Stimulated activated CD8-positive, alpha-beta memory T cell treated with anti-CD3 and anti-CD28 coated beads, Interleukin-4, amount 100 ng/mL, for 24 hours (primary cell): ENCODE measurements at places on chromosomes 3 and 15.

- no peak for DNase-seq
Observed at GRCh38 chr15:51234176-51234927, 104.0 kb downstream of the CYP19A1 start.

DNA sequence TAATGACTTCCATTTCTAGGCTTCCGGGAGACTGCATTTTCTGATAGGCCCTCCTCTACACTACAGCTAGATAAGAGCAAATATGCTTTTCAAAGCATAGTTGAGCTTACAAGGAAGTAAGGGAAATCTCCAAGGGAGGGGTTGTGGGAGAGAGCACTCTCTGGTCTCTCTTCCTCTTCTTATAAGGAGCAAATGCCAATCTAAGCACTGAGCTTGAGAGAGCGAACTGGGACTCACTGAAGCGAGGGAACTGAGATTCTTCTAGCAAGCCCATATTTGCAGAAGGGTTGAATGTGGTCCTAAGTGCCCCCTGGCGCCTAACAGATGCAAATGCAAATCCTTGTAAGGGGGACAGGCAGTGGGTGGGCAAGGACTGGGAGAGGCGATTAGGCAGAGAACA, 164.8 kb downstream of the ERC2 start:
- no peak for DNase-seq

DNA sequence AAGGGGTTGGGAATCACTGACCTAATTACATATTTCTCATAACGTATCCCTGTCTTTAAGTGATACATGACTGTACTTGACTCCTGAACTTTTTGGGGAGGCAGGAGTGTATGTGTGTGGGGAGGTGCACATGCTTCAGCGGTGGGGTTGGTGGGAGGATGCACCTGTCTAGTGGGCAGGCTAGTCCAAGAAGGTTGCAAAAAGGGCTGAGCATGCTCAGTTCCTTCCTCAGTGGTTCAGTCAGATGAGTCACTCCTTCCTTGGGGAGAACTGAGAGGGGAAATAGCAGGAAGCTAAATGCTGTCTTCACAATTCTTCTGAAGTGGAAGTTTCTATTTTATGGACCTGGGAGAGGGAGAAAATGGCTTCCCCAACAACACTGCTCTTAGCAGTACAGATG, 24.6 kb upstream of the AP4E1 start:
- DNase-seq = no peak

DNA sequence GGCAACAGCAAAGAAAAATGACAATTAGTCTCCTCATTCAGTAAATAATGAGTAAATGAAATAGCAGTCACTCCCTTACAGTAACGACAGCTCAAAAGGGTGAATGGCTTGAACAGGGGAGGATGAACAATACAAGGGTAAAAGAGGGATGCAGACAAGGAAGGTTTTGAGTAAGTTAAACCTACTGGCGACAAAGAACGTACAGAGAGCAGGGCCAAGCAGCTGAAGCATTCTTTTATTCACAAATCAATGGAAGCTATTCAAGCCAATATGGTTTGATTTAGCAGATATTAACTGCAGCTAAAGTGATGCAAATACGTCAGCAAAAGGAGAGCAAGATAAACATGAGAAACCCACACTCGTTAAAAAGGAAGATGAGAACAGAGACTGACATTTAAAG, 90.7 kb upstream of the ICE2 start:
- no peak for DNase-seq

GRCh38 chr3:73513260-73513659, 111.5 kb downstream of the PDZRN3 start:
- DNase-seq = no peak

GRCh38 chr15:83306561-83306960, 22.1 kb upstream of the BNC1 start:
- DNase-seq = no peak

GRCh38 chr15:79243723-79244122, 38.8 kb upstream of the ANKRD34C start:
- DNase-seq = no peak

- no peak for DNase-seq
Observed at GRCh38 chr15:42608752-42609488, 33.5 kb downstream of the STARD9 start.

GRCh38 chr3:28101705-28102104, 139.7 kb upstream of the CMC1 start:
- no peak for DNase-seq

DNA sequence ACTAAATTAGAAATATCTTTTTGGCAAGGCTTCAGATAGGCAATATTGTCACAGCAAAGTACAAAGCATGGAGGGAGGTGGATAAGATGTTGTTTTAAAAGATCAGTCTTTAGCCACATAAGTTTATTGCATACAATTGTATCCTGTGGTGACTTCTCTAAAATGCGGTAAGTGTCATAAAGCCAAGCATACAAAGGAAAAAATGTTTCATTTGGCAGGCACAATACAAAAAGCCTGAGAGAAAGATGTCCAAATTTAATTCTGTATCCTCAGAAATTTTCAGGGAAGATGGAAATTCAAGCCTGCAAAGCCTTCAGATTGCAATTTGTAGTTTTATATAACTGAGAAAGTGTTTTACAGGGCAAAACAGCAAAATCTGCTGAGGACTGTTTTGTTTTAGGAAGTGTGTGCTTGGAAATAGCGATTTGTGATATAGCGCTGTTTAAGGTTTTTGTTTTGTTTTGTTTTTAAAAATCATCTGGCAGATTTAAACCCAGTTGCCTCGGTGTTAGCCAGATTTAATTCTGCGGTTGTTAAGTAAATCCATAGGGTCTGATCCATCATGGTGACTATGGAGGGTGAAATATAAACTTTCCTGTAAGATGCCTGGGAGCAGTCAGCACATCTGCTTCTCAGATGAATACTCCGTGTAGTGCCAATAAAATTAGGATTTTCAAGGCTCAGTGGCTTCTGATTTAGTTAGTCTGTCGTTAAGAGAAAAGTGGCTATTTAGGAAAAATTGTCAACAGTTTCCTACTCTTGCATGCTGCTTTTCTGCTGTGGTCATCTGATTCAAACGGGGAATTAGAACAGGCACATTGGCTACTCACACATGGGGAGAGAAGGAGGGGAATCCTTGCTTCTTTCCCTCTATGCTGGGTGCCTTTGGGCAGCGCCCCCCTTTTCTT, 8.0 kb downstream of the KAT2B start:
- DNase-seq = no peak

- DNase-seq = no peak
Observed at GRCh38 chr3:142779591-142779990, 55.8 kb downstream of the TRPC1 start.

DNA sequence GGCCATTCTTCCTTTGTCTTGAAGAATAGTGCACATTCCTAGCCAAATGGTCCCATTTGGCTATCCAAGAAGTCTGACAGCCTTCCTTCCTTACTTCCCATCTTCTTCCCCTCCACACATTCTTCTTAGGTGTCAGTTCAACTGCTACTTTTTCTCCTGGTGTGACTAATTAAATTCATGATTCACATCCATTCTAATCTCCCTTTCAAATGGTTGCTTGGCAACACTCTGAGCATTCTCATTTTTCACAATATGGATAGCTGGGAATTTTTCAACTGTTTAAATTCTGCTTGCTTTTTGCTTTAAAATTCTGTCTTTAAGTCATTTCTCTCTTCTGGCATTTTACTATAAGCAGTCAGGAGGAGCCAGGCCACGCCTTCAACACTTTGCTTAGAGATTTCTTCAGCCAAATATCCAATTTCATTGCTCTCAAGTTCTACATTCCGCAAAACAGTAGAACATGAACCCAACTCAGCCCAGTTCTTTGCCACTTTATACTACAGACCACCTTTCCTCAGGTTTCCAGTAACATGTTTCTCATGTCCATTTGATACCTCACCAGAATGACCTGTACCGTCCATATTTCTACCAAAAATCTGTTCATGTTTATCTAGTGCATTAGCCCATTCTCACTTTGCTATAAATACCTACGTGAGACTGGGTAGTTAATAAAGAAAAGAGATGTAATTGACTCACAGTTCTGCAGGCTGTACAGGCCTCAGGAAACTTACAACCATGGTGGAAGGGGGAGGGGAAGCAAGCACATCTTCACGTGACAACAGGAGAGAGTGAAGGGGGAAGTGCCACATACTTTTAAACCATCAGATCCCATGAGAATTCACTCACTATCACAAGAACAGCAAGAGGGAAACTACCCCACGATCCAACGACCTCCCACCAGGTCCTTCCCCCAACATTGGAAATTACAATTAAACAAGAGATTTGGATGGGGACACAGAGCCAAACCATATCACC, 31.9 kb upstream of the MCF2L2 start:
- DNase-seq = no peak

DNA sequence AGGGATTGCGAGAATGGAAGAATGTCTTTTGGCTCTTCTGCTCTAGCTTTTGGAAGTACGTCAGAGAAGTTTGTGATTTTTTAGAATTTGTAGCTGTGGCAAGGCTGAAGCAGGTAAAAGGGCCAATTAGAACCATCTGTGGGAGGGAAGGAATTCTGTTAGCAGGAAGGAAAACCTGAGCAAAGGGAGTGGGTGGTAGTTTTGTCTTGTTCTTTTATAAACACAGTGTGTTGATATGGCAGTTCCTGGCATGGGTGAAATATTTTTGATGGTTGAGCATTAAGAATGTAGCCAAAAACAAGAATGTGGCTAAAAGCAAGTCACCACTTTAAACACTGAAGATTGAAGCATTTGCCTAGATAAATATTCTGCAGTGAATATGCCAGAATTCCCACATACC, 23.8 kb downstream of the DAG1 start:
- DNase-seq = no peak

DNA sequence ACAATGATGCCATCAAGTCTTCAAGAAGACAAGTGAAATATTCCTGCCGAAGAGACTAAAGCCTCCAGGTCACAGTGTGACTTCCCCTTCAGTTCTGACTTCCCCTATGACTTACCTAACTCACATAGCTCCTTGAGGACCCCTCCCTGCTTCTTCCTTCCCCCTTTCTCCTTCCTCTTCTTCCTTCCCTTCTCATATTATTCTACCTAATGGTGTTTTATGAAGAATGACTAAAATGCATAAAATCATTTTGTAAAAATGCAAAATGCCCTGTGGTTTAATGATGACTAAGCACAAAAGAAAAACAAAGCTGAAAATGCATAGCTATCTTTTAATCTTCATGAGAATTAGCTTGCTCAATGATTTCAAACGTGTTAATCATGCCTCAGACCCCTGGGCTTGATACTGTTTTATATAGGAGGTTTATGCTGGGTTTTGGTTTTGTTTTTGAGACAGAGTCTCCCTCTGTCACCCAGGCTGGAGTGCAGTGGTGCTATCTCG, 26.1 kb upstream of the TM4SF4 start:
- no peak for DNase-seq

DNA sequence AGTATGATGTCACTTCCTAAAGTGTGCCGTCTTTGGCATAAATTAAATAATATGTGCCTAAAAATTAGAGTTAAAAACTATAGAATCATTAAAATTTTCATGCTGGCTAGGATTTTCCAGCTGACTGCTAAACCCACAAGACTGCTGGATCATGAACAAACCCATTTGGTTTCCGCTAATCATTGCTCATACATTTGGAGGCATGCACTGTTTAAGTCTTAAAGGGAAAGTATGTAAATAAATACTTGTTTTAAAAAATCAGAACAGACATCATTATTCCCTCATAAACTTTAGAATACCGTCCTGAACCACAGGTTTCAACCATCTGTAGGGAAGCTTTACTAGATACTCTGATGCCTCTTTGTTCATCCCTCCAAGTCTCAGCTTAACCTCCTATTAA, 26.5 kb downstream of the ATP6V1A start:
- DNase-seq = no peak

DNA sequence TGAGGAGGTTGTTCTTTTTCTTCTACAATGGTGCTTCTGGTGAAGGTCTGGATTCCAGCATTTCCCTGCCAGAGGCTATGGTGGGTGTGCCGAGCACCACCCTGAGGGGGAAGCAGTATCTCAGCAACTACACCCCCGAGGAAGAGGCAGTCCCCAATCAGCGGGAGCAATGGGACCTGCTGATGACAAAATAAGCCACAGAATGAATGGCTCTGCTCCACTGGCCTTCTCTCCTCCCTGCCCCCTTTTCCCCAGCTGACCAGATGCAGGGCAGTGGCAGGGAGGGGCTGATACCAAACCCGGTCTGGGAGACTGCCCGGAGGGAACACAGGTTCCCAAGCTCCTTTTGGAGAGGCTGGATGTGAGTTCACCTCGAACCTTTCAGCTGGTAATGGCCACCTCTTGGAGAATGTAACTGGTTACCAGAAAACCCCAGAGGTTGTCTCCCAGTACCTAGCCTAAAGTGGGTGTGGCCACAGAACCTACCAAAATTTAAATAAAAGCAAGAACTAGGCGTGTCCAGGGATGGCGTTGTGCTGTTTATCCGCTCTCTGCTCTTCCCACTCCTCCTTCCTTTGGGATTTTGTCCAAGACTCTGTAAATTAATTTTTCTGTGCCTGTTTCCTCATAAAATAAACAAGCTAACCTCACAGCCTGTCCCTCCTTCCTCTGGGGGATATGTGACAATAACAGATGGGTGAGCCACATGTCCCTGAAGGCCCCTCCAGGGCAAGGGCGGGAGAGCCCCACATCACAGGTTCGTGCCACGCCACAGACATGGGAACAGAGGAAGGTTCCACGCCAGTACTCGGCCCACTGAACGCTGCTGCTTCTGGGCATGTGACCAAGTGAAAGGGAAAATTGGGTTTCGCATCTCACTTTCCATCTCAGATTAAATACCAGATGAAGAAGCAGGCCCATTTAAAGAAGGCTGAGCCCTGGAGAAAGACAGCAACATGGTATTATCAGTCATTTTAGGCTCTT, 35.1 kb upstream of the SPTBN5 start:
- DNase-seq = no peak

DNA sequence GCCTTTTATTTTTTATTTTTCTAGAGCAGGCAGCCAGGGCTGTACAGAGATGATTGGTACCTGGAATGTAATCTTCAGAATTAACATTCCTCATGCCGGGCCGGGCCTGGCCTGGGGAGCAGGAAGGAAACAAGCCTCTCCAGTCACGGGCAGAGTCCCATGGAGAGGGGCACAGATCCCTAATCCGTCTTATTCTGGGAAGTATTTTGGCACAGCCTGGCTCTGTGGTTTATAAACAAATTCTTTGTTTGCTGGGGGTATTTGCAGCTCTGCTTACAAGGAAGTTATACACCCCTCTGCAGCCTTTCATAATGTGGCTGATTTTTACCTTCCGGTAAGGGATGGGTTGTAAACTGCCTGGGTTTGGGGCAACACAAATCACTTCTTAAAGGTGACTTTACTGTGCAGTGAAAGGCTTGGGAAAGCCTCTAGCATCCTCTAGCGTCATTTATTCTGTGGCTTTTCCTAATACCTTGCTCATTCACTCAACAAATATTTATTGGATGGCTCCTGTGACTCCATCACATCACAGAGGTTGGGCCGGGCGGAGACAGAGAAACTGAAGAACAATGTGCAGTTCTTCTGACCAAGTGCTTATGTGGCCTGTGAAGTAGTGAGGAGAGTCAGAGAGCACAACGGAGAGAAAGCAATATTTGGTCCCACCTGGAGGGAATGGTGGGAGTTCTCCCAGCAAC, 2.7 kb downstream of the SLC6A20 start:
- DNase-seq = no peak

GRCh38 chr3:35295906-35296305, 343.4 kb upstream of the ARPP21 start:
- no peak for DNase-seq
